ENCODE measurements at places on chromosomes 3 and 15.

- peaks cover 35% of the 10 kb centered on the region for H3K27me3 ChIP-seq
- H3K27ac ChIP-seq, result peak overlapping the region; percentile 60
- DNase-seq, result no peak
- peak overlapping the region; percentile 59 for H3K4me3 ChIP-seq
- peaks cover 11% of the 10 kb centered on the region for H3K36me3 ChIP-seq
- peaks cover 40% of the 10 kb centered on the region for H3K4me1 ChIP-seq
Observed at GRCh38 chr15:70447521-70447920, 315.8 kb downstream of the UACA start.

GRCh38 chr3:134911586-134912548 lies 116.8 kb downstream of the EPHB1 start:
- DNase-seq, result no peak
- peaks cover 11% of the 10 kb centered on the region for H3K27me3 ChIP-seq
- H3K4me1 ChIP-seq, result no peaks in the 10 kb centered on the region
- H3K36me3 ChIP-seq, result no peaks in the 10 kb centered on the region

DNA sequence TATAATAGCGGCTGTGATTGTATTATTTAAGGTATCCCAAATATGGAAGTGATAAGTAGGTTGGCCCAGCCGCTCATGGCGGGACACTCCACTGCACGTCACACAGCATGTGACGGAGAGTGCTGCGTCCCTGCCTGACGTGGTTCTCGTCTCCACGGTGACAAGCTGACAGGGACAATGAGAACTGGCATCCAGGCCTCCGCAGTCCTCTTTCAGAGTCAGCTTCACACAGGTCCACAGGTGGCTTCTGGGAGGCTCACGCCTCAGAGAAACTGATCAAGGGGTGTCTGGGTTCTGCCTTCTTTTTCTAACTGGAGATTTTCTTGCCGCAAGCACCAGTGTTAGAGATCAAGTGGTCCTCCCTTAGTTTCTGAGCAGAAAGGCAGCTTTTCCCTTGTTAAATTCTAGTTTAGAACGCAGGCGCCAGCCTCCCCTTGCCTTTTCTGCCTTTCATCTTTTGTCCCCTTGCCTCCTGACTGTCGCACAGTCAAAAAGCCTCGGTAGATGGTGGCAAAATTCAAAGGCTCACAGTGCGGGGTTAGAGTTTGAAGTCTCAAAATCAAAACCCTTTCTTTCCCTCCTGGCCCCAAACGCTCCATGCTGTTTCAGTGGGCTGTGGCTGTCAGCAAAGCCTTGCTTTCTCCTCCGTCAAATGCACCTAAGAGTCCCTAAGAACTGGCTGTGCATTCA lies 120.9 kb downstream of the ATP10A start:
- peaks cover 29% of the 10 kb centered on the region for H3K4me1 ChIP-seq
- H3K27ac ChIP-seq, result no peak overlapping the region
- no peak overlapping the region for H3K4me3 ChIP-seq
- no peak for DNase-seq
- H3K27me3 ChIP-seq, result no peaks in the 10 kb centered on the region
- H3K36me3 ChIP-seq, result peaks cover 2% of the 10 kb centered on the region

- DNase-seq, result no peak
- no peak overlapping the region for H3K4me3 ChIP-seq
- H3K27me3 ChIP-seq, result no peaks in the 10 kb centered on the region
- no peaks in the 10 kb centered on the region for H3K36me3 ChIP-seq
- H3K4me1 ChIP-seq, result peaks cover 11% of the 10 kb centered on the region
- H3K27ac ChIP-seq, result peak overlapping the region; percentile 34
Observed at GRCh38 chr3:195105389-195105788, 165.6 kb downstream of the XXYLT1 start.

GRCh38 chr3:111692593-111693552 lies 97.7 kb upstream of the ZBED2 start:
- H3K27ac ChIP-seq, result no peak overlapping the region
- H3K4me3 ChIP-seq, result no peak overlapping the region
- peaks cover 2% of the 10 kb centered on the region for H3K36me3 ChIP-seq
- H3K4me1 ChIP-seq, result peaks cover 22% of the 10 kb centered on the region
- DNase-seq, result no peak
- H3K27me3 ChIP-seq, result no peaks in the 10 kb centered on the region

- H3K27me3 ChIP-seq, result no peaks in the 10 kb centered on the region
Observed at GRCh38 chr3:17639765-17640164, 102.7 kb downstream of the TBC1D5 start.

DNA sequence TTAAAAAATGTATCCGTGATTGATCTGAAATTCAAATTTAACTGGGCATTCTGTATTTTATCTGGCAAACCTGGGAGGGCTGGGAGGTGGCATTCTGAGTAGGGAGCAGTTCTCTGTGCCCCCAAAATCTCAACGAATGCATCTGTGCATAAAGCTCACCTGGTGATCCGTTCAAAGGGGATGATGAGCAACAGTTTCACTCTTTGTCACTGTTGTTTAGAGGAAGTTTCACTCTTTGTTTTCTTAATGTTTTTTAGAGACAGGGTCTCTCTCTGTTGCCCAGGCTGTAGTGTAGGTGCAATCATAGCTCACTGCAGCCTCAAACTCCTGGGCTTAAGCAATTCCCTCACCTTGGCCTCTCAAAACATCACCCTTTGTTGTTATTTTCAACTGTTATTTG lies 186.7 kb downstream of the SSR3 start:
- DNase-seq, result no peak
- H3K27ac ChIP-seq, result no peak overlapping the region
- H3K4me1 ChIP-seq, result peaks cover 3% of the 10 kb centered on the region
- H3K36me3 ChIP-seq, result no peaks in the 10 kb centered on the region
- no peak overlapping the region for H3K4me3 ChIP-seq

- no peak overlapping the region for H3K4me3 ChIP-seq
- no peaks in the 10 kb centered on the region for H3K27me3 ChIP-seq
- DNase-seq, result no peak
- H3K36me3 ChIP-seq, result no peaks in the 10 kb centered on the region
- no peaks in the 10 kb centered on the region for H3K4me1 ChIP-seq
Observed at GRCh38 chr3:140292170-140292569, 357.2 kb downstream of the CLSTN2 start.

Measured in T-helper 17 cell (primary cell).